Dorsolateral prefrontal cortex (tissue), 122 donors: ENCODE measurements at places on chromosomes 4 and X.
A peak's percentile ranks its signal among the peaks of the same experiment; 100 is the strongest.

GRCh38 chr4:158782551-158783360, 13.9 kb downstream of the FNIP2 start:
- no peak for DNase-seq

DNA sequence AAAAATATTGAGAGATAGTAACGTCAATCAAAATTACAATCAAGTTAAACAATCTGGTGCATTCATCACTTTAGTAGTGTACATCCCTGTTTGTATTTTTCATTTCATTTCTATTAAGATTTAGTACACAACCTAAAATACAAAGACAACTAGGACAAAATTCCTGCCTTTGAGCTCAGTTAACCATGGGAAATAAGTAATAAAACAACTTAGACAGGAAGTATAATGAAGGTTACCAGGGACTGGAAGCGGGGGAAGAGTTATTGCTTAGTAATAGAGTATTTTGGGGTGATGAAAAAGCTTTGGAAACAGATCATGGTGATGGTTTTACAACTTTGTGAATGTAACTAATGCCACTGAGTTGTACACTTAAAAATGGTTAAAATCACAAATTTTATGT, 25.6 kb upstream of the ATXN3L start:
- DNase-seq = no peak

DNA sequence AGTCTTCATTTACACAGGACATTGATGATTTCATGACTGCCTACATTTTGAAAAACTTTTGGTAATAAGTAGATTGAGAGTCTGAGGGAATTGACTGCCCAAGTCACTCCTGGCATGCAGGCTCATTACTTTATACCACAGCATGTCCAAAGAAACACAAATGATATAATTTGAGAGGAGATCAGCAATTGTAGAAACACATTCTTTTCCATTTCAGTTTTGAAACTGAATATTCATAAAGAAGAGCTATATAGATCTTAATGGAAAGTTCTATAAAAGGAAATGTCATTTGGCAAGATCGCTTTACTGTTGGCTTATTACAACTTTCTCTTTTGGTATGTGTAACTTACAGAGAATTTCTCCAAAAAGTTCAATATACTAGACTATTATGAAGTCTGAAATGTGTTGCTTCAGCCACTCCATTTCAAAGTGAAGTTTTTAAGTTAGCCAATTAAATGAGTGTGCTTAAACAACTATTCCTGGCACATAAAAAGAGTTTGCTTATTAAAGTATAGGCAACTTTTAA, 158.0 kb downstream of the ARAP2 start:
- no peak for DNase-seq

DNA sequence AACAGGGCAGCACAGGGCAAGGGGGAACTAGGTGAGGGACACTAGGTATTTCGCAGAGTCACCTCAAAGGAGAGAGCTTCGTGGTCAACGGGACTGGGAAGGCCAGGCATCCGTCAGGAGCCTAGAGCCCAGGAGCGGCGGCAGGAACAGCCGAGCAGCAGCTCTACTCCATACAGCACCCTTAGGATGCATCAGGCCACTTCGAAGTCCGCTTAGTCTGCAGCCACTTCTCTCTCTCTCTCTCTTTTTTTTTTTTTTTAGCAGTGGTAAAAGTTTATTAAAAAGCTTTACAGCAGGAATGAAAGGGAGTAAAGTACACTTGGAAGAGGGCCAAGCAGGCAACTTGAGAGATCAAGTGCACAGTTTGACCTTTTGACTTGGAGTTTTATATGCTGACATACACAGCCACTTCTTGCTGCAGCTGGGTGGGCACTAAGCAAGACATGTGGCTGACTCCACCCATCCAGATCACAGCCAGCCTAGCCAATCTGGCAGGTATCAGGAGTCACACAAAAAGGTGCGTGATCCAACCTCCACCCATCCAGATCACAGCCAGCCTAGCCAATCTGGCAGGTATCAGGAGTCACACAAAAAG, 209.7 kb upstream of the RADX start:
- no peak for DNase-seq

- no peak for DNase-seq
Measured at GRCh38 chrX:29746326-29746725, 469.0 kb upstream of the MAGEB2 start.

DNA sequence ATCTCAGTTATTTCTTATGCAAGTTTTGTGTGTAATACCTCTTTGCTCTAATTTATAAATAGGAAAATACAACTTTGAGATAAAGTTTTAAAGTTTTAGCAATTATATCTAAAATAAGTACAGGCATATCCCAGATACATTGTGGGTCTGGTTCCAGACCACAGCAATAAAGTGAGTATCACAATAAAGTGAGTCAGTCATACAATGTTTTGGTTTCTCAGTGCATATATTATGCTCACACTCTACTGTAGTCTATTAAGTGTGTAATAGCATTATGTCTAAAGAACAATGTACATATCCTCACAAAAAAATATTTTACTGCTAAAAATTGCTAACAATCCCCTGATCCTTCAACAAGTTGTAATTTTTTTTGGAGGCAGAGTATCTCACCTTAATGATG, 49.2 kb downstream of the ANAPC10 start:
- no peak for DNase-seq

DNA sequence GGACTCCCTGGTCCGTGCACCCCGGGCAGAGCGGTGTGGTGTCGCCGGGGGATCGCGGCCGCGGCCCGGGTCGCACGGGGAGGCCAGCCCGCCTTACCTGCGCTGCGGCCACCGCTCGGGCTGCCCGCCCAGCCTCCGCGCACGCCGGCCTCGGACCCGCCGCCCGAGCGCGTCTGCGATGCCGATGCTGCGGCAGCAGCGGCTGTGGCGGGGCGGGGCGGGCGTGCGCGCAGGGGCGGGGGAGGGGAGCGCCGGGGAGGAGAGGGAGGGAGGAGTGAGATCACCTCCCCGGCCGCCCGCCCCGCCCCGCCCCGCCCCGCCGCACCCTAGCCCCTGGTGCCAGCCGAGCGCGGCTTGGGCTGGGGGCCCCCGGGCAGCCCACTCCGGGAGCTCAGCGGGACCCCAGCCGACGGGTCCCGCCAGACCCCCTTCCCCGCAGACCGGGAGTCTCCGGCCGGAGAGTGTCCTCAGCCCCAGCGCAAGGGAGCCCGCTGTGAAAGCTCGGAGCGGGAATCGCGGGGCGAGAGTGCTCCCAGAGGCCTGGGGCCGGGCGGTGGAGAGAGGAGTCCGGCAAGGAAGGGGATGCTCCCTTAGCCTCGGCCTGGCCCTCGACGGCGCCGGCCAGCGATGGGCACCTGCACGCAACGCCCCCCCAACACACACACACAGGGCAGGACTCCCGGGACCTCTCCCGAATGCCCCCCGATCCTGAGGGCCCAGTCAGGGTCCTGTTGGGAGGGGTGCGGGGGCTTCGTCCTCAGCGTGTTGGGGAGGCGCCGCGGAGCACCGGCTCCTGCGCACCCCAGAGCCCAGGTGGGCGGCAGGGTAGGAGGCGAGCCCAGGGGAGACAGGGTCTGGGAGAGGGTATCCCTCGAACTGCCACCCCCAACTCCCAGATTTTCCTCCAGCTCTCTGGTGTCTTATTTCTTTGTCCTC, at the start of gene L1CAM:
L1CAM (minus strand) TSS at position 206 of the 936 bp plus-strand sequence. CDS start 10,337 bp downstream, outside the sequence.
- no peak for DNase-seq

DNA sequence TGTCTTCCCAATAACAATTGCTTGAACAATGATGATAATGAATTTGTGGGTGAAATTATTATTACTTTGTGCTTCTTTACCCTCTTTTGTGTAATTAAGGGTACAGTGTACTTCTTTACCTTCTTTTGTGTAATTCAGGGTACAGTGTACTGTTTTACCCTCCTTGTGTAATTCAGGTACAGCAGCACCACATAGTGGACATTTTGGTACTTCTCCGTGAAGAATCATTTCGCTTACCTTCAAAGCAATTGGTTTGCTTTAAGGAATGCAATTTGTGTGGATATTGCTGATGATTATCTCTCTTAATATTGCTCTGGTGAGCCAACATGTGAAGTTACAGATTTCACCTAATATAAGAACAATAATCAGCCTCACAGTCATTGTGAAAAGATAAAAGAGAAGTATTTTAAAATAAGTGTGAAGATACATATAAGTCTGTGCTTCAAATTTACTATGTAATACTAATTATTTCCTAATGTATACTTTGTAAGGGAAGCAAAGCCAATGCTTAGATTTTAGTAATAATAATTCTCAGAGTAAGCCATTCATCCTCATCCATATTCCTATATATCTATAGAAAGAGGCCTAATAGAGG, 27.2 kb upstream of the SEC24B start:
- no peak for DNase-seq

DNA sequence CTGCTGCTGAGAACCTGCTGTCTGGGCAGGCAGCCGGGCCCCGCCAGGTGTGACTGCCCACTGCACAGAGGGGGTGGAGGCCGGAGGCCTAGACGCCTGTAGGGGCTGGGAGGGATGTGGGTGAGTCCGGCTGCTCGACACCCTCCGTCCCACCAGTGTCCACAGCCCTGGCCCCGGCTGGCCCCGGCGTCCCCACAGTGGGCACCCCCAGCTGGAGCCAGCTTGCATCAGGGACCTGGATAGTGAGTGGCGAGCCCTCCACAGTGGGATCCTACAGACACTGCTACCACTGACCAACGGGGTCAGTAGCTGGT, 34.7 kb upstream of the SPON2 start:
- DNase-seq = no peak

GRCh38 chr4:177100307-177100706, 209.4 kb upstream of the NEIL3 start:
- DNase-seq = no peak

GRCh38 chr4:99927566-99927965, 18.9 kb downstream of the DNAJB14 start:
- no peak for DNase-seq

GRCh38 chr4:115687052-115687755, 573.8 kb upstream of the NDST4 start:
- DNase-seq = no peak

DNA sequence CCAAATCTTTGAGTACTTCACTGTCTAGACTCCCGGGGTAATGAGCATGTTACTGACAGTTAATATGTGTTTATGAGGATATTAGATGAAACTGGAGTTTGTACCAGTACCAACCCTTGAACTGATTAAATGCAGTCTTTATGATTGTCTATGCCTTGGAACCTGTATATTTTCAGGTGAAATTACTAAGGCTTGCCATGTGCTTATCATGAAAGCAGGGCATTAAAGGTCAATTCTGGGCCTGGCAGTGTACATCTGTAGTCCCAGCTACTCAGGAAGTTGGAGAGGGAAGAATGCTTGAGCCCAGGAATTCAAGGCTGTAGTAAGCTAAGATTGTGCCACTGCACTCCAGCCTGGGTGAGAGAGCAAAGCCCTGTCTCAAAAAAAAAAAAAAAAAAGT, 27.6 kb downstream of the PHEX start:
- no peak for DNase-seq

GRCh38 chr4:185437809-185438208, 12.0 kb upstream of the UFSP2 start:
- no peak for DNase-seq

GRCh38 chrX:103607364-103608305, at the start of gene TCEAL3:
TCEAL3 (plus strand) TSS chrX:103607963; CDS start chrX:103609065, 1,102 bp downstream.
- DNase-seq = peak; percentile 59

DNA sequence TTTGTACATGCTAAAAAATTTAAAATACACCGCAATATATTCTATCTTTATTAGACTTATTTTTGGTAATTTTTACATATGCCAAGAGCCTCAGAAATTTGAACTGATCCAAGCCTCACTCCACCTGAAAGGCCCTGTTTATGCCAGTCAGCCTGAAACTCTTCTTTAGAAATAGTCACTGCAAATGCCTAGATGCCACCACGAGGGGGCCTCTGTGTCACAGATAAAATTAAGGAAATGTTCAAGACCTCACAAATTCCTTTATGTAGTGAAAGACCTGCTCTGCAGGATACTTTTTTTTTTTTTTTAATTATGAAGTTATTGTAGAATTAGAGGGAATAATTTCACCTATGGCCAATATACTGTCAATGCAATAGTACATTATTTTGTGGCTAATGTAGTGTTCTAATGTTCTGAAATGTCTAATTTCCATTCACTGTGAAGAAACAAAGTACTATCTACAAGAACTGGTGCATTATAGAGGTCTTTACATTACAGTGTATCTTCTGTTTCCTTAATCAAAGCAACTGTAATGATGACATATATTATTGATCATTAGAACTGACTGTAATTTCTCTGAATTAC, 69.8 kb downstream of the DTHD1 start:
- DNase-seq = peak; percentile 28

DNA sequence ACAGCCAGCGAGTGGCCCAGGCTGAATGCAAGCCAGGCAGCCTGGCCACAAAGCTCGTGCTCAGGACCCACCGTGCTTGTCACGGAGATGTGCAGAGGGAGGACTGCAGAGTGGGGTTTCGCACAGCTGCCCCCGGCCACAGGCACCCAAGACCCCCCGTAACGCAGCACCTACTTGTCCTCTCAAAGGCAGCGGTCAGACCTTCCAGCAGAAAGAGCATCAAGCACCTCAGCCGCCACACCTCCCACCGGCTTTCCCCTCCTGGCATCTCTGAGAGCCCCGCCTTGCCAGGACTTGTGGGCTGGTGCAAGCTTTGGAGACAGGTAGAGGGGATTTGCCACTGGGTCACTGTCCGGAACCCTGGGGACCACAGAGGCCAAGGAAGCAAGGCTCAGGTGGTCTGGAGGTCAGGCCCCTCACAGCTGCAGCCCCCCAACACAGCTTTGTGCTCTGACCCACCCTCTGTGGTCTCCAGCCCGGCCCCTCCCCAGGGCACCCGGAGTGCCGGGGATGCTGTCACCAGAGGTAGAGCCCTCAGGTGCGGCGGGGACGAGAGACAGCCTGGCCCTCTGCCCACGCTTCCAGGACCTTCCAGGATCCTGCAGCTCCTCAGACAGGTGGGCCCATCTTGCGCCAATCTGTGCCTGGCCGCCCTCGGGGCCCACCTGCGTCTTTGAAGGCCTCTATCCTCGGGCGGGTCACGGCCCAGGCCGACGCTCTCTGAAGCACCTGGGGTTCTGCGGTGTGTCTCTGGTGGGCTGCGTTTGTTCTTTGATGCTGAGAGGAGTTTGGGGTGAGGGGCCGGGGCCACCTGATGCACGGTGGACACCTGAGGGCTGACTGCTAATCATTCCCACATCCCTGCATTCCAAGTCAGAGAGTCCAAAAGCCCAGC, 34.4 kb upstream of the HMX1 start:
- peak; percentile 17 for DNase-seq

- no peak for DNase-seq
Measured at GRCh38 chr4:128800701-128801284, 8.7 kb upstream of the JADE1 start.

GRCh38 chr4:159169404-159170302, 66.8 kb downstream of the RAPGEF2 start:
- no peak for DNase-seq

- no peak for DNase-seq
Measured at GRCh38 chr4:185803022-185803421, 9.0 kb downstream of the SORBS2 start.

DNA sequence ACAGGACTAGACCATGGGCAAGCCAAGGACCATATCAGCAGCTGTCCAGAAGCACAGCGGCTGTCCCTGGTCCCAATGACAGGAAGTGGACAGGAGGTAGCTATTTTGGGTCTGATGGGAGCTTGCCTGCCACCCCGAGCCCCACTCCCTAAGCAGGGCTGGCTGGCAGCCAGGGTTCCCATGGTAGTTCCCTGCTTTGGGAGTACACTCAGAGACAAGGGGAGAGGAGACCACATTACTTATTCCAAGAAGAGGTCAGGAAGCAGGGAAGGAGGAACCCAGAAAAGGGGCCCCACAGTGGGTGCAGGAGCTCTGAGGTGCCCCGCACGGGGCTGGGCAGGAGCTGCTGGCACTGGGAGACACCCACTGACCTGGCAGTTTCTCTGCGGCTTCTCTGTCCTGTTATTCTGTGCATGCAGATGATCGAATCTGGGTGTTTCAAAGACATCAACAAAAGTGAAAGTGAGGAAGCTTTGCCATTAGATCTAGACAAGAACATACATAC, 36.3 kb downstream of the HTT-AS start:
- DNase-seq = no peak

- DNase-seq = no peak
Measured at GRCh38 chr4:54566608-54567007, 91.1 kb upstream of the KIT start.
